ENCODE measurements at places on chromosomes 4 and X.

GRCh38 chr4:109648997-109649575, 54.2 kb downstream of the CASP6 start:
- DNase-seq = no peak

GRCh38 chrX:70446380-70447350, 2.0 kb downstream of the DLG3 start:
- no peak for DNase-seq

DNA sequence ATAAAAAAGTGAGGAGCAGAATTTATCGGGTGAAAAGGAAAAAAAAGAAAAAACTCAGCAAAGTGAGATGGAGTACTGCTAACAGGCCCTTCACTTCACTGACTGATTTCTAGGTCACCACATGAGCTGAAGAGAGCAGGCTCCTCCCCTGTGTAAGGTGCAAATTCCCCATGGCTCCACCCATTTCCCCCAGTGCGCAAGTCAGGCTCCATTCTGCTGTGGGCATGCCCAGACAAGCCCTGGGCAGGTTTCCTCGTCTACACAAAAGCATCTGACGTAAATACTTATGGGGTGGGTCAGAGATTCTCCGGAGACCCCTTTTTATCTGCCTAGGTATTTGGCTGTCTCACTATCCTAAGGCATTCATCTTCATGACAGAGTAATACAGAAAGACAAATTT, 157.9 kb downstream of the MAGEB5 start:
- no peak for DNase-seq

GRCh38 chr4:137471895-137472294, 60.4 kb downstream of the PCDH18 start:
- no peak for DNase-seq

DNA sequence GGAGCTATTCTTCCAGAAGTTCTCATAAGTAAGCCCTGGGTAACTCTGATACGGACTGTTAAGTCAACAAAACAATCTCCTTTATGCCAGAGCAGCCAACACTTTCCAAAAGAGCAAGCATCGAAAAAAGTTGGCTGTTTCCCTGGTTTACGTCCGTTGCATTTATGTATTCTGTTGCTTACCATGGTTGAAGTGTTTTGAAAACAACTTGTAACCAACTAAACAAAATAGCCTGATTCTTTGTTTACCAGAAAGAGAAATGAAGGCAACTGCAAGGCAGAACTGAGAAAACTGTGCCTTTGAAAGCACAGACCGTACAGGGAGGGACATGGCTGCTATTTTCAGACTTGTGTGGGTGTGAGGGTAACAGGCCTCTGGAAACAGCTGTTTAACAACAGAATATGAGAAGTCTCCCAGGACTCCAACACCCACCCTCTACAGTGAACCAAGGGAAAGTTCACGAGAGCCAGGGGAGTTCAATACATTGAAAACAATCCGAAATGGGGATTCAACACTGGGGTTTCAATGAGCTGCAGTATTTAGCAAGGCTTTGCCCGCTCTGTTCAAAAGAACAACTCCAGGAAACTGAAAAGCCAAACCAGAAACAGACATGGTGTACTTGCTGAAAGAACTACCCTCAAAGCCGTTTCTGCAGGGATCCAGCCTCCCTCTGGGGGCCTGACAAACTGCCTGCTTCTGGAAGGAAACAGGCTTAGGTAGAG, 95.8 kb upstream of the EGFL6 start:
- no peak for DNase-seq

GRCh38 chrX:105543283-105543682, 279.1 kb upstream of the NRK start:
- no peak for DNase-seq

DNA sequence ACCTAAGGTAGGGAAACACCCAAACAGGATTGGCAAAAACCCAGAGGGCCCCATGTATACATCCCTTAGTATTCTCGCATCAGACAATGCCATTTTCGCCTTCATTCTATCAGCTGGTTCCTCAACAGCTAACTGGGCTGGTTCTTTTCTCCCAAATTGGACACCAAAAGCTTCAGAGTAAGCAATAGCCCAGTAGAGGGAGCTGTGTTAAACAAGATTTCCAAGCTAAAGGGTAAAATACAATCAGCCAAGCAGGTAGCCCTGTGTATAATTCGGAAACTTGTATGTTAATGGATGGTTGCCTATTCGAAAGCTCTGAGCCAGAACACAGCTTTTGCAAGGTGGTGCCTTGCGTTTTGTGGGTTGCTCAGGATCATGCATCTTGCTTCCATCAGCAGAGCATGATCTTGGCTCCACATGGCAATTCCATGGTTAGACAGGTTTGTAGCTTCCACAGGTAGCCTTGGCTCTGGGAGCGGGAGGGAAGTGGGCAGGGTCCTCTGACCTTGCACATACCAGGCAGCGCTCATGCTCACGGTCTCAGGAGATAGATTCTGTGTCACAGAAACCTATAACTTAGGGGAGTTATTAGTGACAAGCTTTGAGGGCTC, 115.2 kb upstream of the LNX1 start:
- DNase-seq = no peak

DNA sequence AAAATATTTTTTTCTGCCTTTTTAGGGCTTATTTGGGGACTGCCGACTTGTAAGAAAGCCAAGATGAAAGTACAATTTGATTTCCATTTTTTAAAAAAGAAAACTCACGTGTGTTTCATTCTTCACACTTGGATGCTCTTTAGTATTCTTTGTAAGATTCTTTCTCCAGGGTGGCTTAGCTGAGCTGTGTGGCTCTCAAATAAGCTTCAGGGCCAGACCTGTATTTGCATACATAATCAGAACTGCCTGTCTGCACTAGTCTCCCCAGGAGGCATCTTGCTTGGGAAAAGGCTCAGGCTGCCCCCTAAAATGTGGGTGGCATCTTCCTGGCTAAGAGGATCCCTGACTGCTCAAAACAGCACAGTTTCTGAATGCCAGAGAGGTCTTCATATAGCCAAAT, 498.4 kb downstream of the MID1IP1 start:
- DNase-seq = no peak

GRCh38 chr4:35228313-35228712, 1016.0 kb downstream of the ARAP2 start:
- no peak for DNase-seq

GRCh38 chr4:163505374-163505773, 10.9 kb downstream of the TMA16 start:
- no peak for DNase-seq
